Upper lobe of left lung (tissue), 6 donors: ENCODE measurements at places on chromosomes 4 and X. TPM values are rescaled to one million over a fixed set of nuclear protein-coding genes. Genes with fewer than 3 reads are reported as not detected.

DNA sequence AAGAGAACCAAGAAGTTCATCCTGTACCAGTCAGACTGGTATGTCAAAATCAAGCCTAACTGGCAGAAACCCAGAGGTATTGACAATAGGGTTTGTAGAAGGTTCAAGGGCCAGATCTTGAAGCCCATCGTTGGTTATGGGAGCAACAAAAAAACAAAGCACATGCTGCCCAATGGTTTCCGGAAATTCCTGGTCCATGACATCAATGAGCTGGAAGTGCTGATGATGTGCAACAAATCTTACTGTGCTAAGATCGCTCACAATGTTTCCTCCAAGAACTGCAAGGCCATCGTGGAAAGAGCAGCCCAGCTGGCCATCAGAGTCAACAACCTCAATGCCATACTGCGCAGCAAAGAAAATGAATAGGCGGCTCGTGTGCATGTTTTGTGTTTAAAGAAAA lies 172.7 kb upstream of the MED14 start:
- no peak for DNase-seq

- no peak for DNase-seq
These were observed 51.5 kb upstream of the RAP2C start for GRCh38 chrX:132270699-132271098.

DNA sequence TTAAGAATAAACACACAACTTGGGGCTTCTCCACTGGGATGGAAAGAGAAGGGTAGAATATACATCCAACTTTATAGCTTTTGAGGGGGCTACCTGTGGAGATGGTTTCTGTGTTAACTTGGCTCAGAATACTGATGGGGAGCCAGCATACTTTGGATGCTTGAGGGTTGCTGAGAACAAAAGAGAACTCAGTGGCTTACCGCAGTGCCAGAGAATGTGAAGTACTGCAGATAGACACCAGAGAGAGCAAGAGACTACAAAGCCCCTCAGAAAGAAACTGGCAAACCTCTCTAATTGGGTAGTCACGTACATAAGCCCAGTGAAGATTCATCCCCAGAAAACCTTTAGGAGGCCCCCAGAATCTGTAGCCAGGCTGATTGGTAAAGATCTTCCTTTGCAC lies 214.4 kb downstream of the DCHS2 start:
- DNase-seq = no peak

DNA sequence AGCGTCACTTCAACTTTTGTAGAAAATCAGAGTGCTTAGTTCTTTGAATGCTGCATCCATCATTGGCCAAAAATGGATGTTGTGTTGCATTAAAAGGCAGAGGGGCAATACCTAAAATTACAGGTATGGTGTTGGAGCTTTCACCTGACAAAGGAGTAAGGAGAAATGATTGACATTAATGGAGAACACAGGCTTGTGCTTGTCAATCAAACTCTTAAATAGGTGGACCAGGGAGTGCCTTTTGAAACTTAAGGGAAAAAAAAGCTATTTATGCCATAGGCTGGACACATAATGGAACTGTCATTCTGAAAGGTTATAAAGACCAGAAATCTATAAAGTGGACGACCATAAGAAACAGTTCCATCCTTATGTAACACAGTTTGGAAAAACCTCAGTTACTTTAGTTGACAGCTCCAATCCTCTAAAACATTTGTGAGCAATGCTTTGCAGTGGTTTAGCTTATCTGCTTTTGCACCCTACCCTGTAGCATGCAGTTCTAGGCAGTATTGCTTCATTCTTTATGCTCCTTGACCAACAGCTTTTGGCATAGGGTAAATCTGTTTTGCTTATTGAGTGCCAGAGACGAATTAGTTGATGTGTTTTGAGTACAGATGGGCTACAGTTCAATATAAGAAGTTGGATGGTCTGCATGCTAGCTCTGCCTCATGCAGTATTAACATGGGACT lies 2.4 kb downstream of the HADH start:
- no peak for DNase-seq

The BANK1 gene
- 7.6 TPM for total RNA-seq

GRCh38 chr4:100288811-100289529 lies 98.7 kb upstream of the DDIT4L start:
- DNase-seq = no peak

GRCh38 chr4:186514271-186514950 lies 41.0 kb downstream of the MTNR1A start:
- no peak for DNase-seq

The RNF175 gene
- total RNA-seq = not detected

The GC gene
- total RNA-seq = not detected

DNA sequence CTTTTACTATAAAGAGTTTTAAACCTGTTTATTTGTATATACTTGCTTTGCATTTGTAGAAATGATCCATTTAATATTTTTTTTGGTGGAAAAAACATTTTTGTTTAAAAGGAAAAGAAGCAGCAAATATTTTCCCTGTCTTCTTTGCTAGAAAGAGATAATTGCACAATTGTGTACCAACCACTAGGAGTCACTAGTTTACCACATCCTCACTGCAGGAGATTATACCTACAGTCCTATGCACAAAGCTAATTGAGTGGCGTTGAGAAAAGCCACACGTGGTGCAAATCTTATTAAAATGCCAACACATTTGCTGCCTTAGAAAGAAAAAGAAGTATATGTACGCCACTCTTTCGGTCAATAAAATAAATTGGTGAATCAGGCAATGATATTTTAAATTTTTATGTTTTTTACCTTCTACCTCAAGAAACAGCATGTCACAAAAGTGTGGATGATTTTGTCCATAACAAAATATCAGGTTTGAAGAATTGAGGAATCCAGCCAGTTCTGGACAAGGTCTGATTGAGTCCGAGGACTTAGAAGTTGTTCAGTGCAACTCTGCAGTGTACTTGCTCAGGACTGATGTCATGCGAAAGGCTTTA lies 102.9 kb downstream of the GRXCR1 start:
- DNase-seq = no peak

The MBNL3 gene
- 20.7 TPM for total RNA-seq

GRCh38 chrX:153321381-153322124 lies at the start of gene PNMA6F:
Gene PNMA6F, minus strand, starts transcription at chrX:153321767. Its CDS starts 1,093 bp downstream, at chrX:153320674.
- no peak for DNase-seq

The RTL3 gene
- total RNA-seq = not detected

DNA sequence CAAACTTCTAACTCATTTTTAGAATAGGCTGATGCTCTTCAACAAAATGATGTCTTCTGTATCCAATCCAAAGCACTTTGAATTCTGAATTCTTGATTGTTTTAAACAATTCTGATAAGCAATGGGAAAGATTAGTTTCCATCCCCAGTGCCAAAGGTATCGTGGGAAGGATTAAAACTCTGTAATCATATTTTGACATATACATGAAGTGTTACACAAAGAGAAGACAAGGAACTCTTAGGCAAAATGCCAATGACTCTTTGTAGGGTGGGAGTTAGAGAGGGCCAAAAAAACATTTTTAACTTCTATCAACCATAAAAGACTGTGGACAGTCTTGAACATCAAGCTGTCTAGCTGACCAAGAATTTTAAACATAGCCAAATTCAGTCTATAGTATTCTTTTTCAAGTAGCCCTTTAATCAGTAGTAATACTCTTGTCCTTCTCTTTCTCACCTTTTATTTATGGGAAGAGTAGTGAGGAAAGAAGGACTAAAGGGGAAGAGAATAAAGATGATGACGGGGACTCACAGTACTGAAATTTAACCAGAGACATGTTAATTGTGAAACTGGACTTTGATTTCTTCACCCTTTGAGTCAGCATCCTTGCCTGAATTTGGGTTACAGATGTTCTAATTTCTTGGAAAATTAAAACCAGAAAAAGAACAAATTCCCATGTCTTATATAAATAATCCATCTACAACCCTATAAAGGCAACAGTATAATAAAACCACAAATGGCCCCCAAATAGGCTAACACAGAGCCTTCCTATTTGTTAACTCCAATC lies 51.8 kb upstream of the VEGFD start:
- DNase-seq = no peak

GRCh38 chrX:150983521-150984168 lies 510 bp downstream of the HMGB3 start:
- peak; percentile 77 for DNase-seq

DNA sequence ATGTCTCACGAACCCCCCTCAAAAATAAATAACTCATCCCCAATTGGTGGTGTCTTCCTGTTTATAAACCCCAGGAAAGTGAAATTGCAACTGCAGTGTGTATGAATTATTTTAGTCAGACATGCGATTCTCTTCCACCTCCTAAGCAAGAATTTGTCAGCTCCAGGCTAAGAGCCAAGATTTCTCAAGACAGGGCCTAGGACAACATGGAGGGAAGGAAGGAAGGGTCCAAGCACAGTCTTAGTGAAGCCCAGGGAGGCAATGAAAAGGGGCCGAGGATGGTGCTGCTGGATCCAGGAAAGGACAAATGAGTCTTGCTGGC lies 20.0 kb downstream of the SH3KBP1 start:
- DNase-seq = no peak

DNA sequence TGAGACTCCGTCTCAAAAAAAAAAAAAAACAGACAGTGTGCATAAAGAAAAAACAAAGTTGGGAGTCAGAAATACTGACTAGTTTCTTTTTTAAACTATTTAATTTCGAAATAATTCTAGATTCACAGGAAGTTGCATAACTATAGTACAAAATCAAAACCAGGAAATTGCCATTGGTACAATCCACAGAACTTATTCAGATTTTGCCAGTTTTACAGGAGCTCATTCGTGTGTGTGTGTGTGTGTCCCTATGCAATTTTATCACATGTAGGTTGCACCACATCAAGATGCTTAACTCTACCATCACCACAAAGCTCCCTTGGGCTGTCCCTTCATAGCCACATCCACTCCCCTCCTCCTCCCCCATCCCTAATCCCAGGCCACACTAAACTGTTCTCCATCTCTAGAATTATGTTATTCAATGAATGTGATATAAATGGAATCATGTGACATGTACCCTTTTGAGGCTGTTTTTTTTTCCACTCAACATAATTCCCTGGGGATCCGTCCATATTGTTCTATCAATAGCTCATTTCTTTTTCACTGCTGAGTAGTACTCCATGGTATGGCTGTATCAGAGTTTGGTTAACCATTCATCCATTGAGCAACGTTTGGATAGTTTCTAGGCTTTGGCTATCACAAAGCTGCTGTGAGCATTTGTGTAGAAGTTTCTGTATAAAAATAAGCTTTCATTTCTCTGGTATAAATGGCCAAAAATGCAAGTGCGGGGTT lies 16.3 kb upstream of the DDX3X start:
- DNase-seq = no peak

The RAP2C gene
- total RNA-seq = 16.8 TPM

The ARSD gene
- 35.6 TPM for total RNA-seq

The FGD1 gene
- 1.5 TPM for total RNA-seq
